ENCODE measurements at places on chromosomes 1 and 21.

GRCh38 chr1:32758795-32759430 is 56.3 kb upstream of the SYNC start:
- no peak for DNase-seq

GRCh38 chr1:48908606-48909005 is 131.9 kb upstream of the BEND5 start:
- DNase-seq = no peak

DNA sequence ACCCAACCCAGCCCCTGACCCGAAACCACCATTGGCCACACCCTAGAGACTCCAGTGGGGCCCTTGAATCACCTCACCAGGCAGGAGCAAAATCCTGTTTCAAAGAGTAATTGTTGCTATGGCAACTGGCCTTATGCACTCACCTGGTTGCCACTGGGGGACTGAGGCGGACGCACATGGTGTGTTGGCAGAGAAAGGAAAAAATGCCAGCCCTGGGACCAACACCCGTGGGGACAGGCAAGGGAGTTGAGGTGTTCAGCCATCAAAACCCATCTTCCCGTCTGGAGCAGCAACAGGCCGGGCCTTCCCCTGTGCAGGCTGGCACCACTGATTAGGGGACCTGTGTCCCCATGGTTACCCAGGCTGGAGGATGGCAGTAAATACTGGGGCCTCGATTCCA is 395.8 kb upstream of the VAMP3 start:
- DNase-seq = no peak

- DNase-seq = no peak
Measured at GRCh38 chr1:207748737-207749528, 2.9 kb upstream of the CD46 start.

DNA sequence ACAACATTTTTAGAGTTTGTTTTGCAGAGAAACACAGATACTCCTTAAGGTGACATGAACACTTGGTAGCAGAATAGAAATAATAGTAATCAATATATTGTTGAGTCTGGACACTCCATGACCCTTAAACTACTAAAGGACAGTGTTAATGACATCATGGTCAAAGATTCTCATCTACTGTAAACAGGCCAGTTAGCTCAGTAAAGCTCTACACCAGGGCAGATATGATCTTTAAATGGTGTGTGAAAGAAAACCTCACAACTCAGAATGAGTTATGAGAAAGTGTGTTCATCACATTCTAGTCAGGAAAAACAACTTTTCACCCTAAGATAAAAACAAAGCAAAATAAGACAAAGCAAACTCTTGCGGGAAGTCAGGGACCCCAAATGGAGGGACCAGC is 58.1 kb upstream of the ADAMTS5 start:
- DNase-seq = no peak

- no peak for DNase-seq
Measured at GRCh38 chr1:41474490-41475271, 9.8 kb downstream of the EDN2 start.

- DNase-seq = no peak
Measured at GRCh38 chr1:202966006-202966898, 805 bp downstream of the CYB5R1 start.

DNA sequence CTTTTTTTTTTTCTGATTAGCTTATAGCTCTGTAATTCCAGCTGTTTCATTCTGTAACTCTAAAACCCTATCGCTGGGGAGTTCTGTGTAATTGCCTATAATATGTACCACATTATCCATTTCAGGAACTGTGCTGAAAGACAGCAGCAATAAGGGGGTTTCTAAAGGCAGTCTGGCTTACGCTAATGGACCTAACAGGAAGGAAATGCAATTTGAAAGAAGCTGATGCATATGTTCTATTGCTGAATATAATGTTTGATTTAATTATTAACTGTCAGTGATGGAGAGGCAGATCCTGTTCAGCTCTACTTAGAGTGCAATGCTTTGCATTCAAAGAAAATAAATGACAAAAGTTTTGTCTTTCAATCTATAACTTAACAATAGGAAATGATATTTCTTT is 209.4 kb upstream of the SNX7 start:
- no peak for DNase-seq

All from SW 1271 (cell line).